ENCODE measurements at places on chromosomes 4 and X. TPM values are rescaled to one million over a fixed set of nuclear protein-coding genes. Genes with fewer than 3 reads are reported as not detected.

DNA sequence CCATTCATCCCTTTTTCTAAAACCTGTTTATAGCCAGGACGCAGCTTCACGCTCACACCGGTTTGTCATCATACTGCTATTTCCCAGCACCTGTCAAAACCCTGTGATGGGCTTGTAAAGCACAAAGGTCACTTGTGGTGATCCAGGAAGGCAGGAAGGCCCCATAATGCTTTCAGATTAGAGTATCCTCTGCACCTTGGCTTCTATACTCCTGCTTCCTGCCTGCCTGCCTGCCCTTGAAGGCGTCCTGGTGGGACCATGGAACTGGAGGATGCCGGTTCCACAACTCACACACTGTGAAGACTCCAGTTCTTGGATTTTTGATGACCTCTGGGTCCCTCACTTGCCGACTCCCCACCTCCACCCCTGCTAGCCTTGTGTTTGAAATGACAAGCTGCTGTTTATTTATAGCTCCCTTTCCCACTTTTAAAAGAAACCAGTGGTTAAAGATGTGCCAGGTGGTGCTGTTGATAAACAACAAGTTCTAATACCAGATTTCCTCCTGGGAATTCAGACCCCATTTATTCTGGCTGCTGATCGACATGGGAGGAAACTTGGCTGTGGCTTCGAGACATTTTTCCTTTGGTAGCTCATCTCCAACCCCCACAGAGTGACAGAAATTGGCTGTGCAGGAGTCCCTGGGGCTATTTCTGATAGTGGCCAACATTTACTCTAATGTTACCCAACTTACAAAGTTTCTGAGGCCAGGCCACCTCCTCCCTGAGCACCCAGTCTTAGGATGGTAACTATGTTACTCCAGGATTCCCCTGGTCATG lies 211.5 kb downstream of the KDR start:
- H3K27me3 ChIP-seq: no peaks in the 10 kb centered on the region
- H3K4me1 ChIP-seq: peaks cover 4% of the 10 kb centered on the region
- no peak overlapping the region for H3K27ac ChIP-seq
- no peak for DNase-seq

- no peak for DNase-seq
- H3K4me1 ChIP-seq: peaks cover 23% of the 10 kb centered on the region
- no peak overlapping the region for H3K27ac ChIP-seq
- no peak overlapping the region for H3K4me3 ChIP-seq
- H3K36me3 ChIP-seq: peaks cover 67% of the 10 kb centered on the region
Measured at GRCh38 chr4:17580969-17581368, 4.0 kb downstream of the LAP3 start.

GRCh38 chrX:31228415-31228832 lies 156.6 kb upstream of the FTHL17 start:
- H3K27ac ChIP-seq: no peak overlapping the region
- no peak for DNase-seq
- no peaks in the 10 kb centered on the region for H3K36me3 ChIP-seq
- peaks cover 2% of the 10 kb centered on the region for H3K27me3 ChIP-seq
- no peaks in the 10 kb centered on the region for H3K4me1 ChIP-seq

DNA sequence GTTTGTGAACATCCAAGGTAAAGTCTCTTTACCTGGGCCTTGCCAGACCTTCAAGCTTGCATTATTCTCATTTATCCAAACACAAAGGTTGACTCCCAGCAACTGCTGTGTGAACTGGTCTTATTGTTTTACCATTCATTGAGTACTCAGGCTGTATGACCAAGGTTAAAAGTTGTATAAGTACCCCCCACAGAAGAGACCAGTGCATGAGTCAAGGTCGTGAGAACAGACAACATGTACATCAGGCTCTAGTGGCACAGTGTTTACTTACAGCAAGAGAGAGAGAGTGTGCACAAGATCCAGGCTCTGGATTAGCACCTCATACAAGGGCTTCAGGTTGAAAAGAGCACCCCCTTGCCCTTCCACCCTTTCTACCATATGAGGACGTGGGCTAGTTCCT lies 77.4 kb upstream of the EFNB1 start:
- H3K4me1 ChIP-seq: peaks cover 3% of the 10 kb centered on the region
- H3K27me3 ChIP-seq: no peaks in the 10 kb centered on the region
- H3K36me3 ChIP-seq: no peaks in the 10 kb centered on the region
- H3K4me3 ChIP-seq: no peak overlapping the region

DNA sequence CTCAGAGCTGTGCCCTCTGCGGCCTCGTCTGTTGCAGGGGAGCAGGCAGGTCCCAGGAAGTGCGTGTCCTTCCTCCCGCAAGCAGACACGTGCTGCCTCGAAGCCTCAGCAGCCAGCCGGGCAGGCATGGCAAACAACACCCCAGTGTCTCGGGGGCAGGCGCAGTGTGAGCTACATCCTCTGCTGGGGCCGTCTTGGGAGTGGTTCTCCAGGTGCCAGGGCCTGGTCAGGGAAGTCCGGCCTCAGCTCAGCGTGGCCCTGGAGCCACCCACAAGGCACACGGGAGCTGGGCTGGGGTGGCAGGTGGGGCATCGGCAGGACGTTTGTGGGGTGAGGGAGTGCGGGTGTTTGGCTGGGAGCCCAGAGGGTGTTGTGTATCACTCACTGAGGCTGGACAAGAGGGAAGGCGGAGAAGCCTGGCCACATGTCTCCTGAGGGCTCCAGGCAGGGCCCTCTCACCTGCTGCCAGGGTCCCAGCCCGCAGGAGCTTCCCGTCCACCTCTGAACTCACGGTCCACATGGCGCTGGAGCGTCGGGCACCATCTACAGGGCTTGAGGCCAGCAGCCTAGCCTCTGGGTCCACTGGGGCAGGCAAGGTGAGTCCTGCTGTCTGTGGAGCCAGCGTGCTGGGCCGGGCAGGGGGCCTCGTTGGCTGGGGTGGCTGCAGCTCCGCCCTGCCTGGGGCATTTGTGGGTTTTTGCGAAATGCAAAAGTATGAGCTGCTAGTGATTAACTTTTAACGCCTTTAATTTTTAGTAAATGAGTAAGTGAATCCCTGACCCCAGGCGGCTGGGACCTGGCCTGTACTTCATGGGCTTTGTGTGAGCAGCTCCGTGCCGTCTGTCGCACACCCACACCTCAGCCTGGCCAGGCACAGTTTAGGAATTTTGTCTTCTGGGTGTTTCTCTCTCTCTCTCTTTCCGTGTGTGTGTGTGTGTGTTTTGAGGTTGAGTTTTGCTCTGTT lies 17.3 kb upstream of the UVSSA start:
- peaks cover 33% of the 10 kb centered on the region for H3K4me1 ChIP-seq
- no peaks in the 10 kb centered on the region for H3K27me3 ChIP-seq
- H3K36me3 ChIP-seq: peaks cover 25% of the 10 kb centered on the region
- no peak overlapping the region for H3K4me3 ChIP-seq

The NOX1 gene
- not detected for total RNA-seq

The NIPAL1 gene
- 1.1 TPM for total RNA-seq

DNA sequence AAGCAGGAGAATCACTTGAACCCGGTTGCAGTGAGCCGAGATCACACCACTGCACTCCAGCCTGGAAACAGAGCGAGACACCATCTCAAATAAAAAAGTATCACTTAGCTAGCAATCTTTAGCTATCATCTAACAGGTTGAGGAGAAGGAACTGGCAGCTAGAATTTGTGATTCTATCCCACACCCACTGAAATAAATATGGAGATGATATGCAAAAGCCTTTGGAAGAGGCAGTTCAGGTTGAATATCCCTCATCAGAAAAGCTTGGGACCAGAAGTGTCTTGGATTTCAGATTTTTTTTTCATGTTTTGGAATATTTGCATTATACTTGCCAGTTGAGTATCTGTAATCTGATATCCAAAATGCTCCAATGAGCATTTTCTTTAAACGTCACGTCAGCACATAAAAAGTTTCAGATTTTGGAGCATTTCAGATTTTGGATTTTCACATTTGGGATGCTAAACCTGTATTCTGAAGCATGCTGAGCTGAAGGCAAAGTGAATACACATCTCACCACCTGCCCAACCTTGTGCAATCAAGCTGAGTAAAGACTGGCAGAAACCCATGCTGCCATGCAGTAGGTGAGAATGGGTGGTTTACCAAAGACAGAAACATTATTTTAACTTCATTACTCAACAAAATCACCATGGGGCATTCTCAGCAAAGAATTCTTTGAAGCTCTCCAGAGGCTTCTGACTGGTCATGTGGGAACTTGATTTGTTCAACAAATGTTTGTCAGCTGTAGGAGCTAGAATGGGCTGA lies 159.3 kb downstream of the SH3KBP1 start:
- H3K4me1 ChIP-seq: peaks cover 68% of the 10 kb centered on the region
- H3K36me3 ChIP-seq: peaks cover 12% of the 10 kb centered on the region
- no peaks in the 10 kb centered on the region for H3K27me3 ChIP-seq

The SFRP2 gene
- not detected for total RNA-seq

GRCh38 chr4:179855469-179855868 lies 2387.7 kb upstream of the TENM3 start:
- H3K4me1 ChIP-seq: no peaks in the 10 kb centered on the region
- DNase-seq: no peak
- H3K27ac ChIP-seq: no peak overlapping the region

The TXK gene
- 20.6 TPM for total RNA-seq

The SASH3 gene
- 117 TPM for total RNA-seq

The MAGEA8 gene
- total RNA-seq: not detected

GRCh38 chr4:3375688-3376087 lies 66.1 kb upstream of the HGFAC start:
- no peak for DNase-seq
- peaks cover 11% of the 10 kb centered on the region for H3K27me3 ChIP-seq
- H3K27ac ChIP-seq: no peak overlapping the region
- H3K36me3 ChIP-seq: no peaks in the 10 kb centered on the region
- H3K4me3 ChIP-seq: no peak overlapping the region
- H3K4me1 ChIP-seq: peaks cover 4% of the 10 kb centered on the region

GRCh38 chrX:102859550-102859871 lies 77.6 kb upstream of the RAB40AL start:
- H3K27me3 ChIP-seq: no peaks in the 10 kb centered on the region
- DNase-seq: no peak

The GLOD5 gene
- not detected for total RNA-seq
